ENCODE measurements at places on chromosomes 6 and 20. TPM values are rescaled to one million over a fixed set of nuclear protein-coding genes. Genes with fewer than 3 reads are reported as not detected.

Gene TCF21
- polyA plus RNA-seq: 0.09 TPM

GRCh38 chr6:67593247-67593646, 1041.8 kb upstream of the ADGRB3 start:
- DNase-seq: no peak

GRCh38 chr20:16271450-16271849, 301.8 kb downstream of the KIF16B start:
- DNase-seq: no peak

DNA sequence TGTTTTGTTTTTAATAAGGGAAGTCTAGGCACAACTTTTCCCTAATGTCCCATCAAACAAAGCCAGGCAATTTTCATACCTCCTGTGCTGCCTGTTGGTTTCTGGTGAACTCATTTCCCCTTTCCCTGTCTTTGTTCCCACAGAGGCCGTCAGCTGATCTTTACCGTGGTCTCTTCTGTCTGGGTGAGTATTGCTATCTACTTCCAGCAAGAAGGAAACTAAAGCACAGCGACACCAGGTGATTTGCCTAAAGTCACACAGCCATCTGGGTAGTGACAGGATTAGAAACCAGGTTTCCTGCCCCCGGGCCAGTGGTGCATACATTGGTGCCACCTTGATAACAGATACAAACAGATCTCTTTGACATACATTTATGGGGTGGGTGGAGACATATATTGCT, 59.6 kb downstream of the RAB44 start:
- no peak for DNase-seq

Gene VNN1
- not detected for polyA plus RNA-seq

- no peak for DNase-seq
Measured at GRCh38 chr6:98137391-98137790, 697.0 kb upstream of the POU3F2 start.

GRCh38 chr6:142184307-142184706, 37.2 kb downstream of the VTA1 start:
- no peak for DNase-seq

DNA sequence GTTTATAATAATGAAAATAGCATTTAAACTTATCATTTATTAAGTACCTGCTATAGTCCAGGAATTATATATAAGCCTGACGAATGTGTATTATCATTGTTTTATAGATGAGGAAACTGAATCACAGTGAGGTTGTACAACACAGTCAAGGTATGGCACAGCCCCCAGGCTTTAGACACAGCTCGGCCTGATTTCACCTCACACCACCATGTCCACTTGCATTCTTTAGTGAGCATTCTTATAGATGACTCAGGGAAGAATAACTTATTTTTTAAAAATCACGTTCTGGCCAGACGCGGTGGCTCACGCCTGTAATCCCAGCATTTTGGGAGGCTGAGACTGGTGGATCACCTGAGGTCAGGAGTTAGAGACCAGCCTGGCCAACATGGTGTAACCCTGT, 289.0 kb downstream of the SYNE1 start:
- no peak for DNase-seq

Gene SMPDL3A
- polyA plus RNA-seq: 10.4 TPM

Gene PRICKLE4
- not detected for polyA plus RNA-seq

DNA sequence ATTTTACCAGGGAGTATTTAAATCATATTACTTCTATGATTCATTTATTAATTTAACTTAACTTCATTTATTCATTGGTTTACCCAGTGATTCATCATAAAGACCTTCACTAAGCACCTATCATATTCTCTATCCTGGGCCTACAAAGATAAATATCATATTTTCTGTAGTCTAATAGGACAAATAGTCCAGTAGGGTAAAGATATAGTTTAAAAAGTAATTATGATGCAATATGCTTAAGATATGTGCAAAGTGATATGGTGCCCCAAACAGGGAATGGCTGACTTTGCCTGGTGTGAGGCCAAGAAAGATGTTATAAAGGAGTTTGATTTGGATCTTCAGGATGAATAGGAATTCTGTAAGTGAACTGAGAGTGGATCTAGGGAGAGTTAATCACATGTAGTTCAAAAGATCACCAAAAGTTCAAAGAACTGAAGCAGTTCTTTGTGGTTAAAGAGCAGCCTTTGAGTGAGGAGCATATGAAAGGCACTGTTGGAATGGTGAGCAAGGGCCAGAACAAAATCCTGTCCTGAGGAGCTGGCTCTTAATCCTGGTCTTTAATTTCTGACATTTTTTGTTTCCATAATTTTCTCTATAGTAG, 45.5 kb downstream of the MLIP start:
- no peak for DNase-seq

Gene EPB41L1
- polyA plus RNA-seq: 12.4 TPM

Gene SMIM28
- polyA plus RNA-seq: not detected

- no peak for DNase-seq
Measured at GRCh38 chr20:19070026-19070425, 142.4 kb upstream of the SLC24A3 start.

Gene ECI2
- 55.3 TPM for polyA plus RNA-seq

DNA sequence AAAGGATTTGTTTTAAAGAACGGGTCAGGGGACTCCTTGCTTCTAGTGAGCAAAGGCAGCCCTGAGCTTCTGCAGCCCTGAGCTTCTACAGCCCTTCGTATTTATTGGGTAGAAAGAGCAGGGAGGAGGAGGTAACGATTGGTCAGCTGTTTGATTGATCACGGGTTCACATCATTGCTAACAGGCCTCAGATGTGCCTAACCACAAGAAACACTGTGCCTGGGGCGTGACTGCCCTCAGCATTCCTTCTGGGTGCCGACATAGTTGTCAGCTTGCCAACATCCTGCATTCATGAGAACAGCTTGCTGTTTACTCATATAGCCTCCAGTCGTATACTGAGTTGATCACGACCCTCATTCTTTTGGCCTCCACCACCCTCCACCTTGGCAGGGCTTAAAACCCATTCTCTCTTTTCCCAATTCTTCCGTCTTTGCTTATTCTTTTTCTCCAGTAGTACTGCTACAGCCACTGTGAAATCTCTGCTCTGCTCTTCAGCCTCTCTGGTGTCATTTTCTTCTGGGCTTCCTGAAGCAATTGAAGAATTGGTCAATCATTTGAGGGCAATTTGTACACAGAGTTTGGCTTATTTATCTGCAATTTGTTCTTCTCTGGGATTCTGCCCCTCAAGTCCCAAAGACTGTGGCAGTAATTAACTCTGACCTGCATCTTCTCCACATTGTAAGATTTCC, 25.4 kb upstream of the NOP56 start:
- peak; percentile 31 for DNase-seq

- DNase-seq: no peak
Measured at GRCh38 chr20:50281831-50282591, 91.4 kb downstream of the CEBPB start.

GRCh38 chr20:1987826-1988225, 6.0 kb downstream of the PDYN start:
- DNase-seq: no peak

GRCh38 chr6:166418691-166419143, 36.0 kb upstream of the MPC1 start:
- no peak for DNase-seq

DNA sequence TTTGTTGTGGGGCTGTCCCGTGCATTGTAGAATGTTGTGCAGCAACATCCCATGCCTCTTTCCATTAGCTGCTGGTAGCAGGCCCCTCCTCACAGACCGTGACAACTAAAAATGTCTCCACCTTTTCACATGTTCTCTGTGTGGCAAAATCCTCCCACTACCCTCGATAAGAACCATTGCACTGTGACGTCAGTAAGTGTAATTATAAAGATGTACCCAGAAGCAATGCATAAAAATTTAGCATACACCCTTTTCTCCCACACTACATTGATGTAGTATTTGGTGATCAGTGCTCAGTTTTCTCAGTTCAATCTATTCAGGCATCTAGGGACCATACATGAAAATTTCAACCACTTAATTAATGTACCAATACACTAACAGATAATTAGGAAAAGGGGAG, 389.9 kb downstream of the DOK5 start:
- DNase-seq: no peak

DNA sequence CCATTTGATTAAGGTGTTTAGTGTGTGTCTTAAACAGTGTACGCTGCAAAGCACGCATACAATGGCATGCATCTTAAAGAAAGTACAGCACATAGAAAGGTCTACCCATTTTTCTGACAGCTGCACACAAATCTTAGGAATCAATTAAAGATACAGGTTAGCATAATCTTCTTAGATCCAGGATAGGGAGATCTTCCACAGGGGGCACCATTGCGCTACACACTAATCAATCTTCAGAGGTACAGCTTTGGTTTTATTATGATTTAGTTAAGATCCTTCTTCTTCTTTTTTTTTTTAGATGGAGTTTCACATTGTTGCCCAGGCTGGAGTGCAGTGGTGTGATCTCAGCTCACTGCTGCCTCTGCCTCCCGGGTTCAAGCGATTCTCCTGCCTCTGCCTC, 63.7 kb upstream of the BEND3 start:
- DNase-seq: no peak
